ENCODE measurements at places on chromosomes 5 and 9. TPM values are rescaled to one million over a fixed set of nuclear protein-coding genes. Genes with fewer than 3 reads are reported as not detected.

DNA sequence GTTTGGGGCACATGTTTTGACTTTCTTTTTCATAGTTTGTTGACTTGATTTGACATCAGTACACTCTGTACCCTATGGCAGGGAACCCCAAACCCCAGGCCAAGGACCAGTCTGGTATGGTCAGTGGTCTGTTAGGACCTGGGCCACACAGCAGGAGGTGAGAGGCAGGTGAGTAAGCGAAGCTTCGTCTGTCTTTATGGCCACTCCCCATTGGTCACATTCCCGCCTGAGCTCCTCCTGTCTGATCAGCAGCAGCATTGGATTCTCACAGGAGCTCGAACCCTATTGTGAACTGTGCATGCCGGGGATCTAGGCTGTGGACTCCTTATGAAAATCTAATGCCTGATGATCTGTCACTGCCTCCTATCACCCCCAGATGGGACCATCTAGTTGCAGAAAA is 88.0 kb downstream of the TENT4A start:
- DNase-seq: no peak

GRCh38 chr5:14147210-14147609 is 4.1 kb downstream of the TRIO start:
- DNase-seq: no peak

DNA sequence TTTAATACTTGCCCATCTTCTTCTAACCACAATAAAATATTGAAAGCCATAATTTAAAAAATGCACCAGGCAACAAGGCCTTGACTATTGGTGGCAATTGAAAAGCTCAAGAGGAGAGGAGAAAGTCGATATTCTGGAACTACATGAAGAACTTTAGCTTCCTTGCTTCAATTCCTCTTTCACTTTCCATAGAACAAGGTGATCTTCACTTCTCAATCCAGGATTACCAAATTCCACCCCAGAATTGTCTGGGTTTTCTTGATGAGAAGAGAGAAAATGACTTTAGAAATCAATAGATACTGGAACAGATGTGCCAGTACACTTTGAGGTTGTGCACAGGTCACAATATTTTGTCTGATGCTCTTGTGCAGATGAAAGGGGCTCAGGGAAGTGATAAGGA is 52.2 kb downstream of the PTCD2 start:
- DNase-seq: no peak

DNA sequence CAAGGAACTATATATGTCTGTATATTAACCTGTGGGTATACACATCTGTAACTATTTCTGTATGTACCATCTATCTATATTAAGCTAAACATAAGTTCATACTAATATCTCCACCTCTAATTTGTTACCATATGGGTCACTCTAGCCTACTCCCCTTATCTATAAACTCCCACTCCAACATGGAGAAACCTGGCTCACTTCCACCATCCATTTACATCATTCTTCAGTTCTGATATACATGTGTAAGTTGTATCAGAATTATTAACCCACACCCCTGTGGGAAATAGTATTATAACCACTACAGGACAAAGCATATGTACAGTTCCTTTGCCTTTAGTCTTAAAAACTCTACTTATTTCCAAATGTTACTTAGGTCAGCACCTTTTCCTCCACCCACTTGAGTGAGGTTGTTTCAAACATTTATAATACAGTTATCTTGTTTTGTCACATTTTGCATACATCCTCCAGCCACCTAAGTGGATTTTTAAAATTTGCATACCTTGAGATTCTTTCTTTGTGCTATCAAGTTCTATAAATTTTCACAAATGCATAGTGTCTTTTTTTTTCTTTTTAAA is 10.6 kb downstream of the NDFIP1 start:
- DNase-seq: no peak

The CREBRF gene
- 6.3 TPM for total RNA-seq

The CCL28 gene
- 1.0 TPM for total RNA-seq

Measured in bronchial epithelial cell (primary cell).